ENCODE measurements at places on chromosomes 6 and 20.

DNA sequence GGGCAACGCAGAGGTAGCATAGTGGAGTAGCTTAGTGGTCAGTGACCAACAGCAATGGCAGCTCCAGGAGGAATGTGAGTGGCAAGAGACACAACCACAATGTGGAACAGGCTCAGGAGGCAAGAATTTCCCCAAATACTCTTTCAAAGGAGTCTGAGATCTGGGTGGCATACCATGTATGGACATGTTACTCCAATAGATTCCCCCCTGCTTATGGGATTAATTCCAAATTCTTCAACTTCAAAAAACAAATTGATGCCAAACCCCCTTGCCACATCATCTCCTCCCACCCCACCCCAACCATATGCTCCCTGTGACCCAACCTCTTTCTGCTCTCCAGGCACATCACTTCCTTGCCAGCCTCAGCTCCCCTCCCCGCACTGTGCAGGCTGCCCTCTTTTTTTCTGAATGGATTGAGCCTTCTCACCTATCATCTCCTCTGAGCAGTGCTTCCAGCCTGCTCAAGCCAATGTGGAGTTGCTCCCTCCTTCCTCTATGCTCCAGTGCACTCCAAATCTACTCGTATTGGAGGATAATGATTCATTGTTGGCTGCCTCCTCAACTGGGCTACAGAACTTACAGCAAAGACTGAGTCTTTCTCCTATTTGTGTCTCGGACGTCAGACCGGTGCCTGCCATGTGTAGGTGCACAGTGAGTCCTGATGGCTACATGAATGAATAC lies 93.0 kb upstream of the CEP85L start:
- DNase-seq = peak; percentile 33

GRCh38 chr6:142783499-142783898 lies 161.5 kb downstream of the HIVEP2 start:
- no peak for DNase-seq

- DNase-seq = peak; percentile 84
These were observed 7.6 kb upstream of the BMP5 start for GRCh38 chr6:55882718-55883569.

- peak; percentile 65 for DNase-seq
These were observed 21.4 kb downstream of the CDYL start for GRCh38 chr6:4797587-4797986.

DNA sequence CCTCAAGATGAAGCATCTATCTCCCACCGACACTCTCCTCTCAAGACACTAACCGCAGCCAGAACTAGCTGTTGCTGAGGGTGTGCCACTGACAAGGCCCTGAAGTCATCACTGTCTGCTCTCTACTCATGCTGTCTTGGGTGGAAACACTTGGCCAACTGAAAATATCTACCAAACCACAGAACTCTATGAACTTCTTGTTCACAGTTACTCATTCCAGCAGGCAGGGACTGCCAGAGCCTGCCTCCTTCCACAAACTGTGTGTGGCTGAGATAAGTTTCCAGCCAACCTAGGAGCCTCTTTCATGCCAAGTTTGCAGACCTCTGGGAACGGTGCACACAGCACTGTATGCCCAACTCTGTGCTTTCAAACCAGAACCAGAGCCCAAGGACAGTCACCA lies 45.5 kb upstream of the NXT1 start:
- DNase-seq = no peak

DNA sequence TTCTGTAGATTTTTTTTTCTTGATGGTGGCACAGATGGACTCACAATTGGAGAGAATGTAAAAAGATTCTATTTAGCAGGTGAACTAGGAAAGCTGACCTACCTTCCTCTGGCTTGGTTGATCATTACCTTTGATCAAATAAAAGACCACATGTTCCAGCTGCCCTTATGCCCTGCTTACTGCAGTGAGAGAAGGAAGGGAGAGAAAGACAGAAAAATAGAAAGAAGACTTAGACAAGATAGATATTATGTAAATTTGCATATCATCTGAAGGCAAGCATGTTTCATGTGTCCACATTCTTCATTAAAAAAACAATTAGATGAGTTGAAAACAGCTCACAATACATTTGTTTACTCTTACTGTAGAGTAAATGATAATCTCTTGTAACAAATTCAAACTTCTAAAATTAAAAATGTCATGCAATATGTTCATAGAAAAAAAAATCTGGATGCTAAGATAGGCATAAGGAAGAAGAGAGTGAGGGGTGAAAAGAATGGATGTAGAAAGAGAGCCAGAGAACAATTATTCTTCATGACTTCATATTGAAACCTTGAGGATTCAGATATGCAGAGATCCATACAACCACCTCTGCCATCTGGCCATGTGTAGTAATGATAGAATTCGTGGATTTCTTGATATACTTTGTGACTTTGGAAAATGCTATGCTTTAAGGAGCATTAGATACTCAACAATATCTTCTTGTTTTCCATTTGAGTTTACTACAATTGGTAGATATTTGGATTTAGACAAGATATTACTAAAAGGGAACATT lies 71.7 kb downstream of the RFX6 start:
- no peak for DNase-seq
